Stimulated activated CD8-positive, alpha-beta memory T cell treated with anti-CD3 and anti-CD28 coated beads, Interleukin-2, amount 100 ng/mL, for 48 hours (primary cell): ENCODE measurements at places on chromosomes 16 and 17.
A peak's percentile ranks its signal among the peaks of the same experiment; 100 is the strongest.

GRCh38 chr16:85905110-85906095, 6.4 kb downstream of the IRF8 start:
- DNase-seq = no peak

DNA sequence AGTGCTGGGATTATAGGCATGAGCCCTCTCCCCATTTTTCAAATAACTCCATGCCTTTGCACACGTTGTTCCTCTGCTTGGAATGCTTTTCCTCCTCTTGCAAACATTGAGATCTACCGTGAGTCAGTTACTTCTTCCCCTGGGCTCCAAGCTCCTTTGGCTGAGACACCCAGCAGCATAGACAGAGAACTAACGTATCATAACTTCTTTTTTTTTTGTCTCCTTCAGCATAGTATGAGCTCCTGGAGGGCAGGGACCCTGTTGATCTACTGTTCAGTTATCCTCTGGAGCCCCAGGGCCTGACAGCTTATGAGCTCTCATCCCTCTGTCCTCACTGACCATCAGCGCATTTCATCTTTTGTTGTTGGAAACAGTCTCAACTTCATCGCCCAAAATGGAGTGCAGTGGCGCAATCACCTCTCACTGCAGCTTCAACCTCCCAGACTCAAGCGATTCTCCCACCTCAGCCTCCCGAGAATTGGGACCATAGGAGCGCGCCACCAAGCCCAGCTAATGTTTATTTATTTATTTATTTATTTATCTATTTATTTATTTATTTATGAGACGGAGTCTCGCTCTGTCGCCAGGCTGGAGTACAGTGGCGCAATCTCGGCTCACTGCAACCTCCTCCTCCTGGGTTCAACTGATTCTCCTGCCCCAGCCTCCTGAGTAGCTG, 2.2 kb downstream of the SPAG7 start:
- DNase-seq = no peak

GRCh38 chr17:31882571-31882970, 18.9 kb downstream of the UTP6 start:
- no peak for DNase-seq

DNA sequence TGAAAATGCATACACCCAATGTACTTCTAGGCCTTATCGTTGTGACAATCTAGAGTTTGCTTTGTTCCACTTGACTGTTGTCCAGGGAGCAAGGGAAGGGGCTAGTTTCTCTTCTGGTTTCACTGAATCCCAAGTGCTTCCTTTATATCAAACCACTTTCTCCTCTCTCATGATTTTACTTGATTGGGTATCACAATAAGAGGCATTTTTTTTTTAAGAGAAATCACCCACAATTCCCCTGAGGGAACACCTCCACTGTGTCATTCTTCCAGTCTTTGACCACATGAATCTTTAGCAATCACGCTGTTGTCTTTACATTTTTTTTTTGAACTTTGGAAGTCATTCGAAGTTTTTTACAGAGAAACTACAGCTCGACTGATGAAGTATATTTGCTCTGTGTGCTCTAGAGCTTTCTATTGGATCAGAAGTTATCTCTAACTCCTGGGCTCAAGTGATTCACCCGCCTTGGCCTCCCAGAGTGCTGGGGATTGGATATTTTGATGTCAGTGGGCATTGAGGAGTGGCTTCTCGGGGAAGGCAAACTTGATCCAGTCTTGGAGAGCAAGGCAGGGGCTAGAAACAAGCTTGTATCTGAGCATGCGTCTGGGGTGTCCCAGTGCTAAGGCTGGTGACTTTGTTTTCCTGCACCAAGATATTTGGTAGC, 3.0 kb downstream of the CDH1 start:
- no peak for DNase-seq

- peak; percentile 48 for DNase-seq
Measured at GRCh38 chr17:2336852-2337543, at the start of gene SGSM2. SGSM2 (plus strand) TSS chr17:2337501; CDS start chr17:2337689, 188 bp downstream.

DNA sequence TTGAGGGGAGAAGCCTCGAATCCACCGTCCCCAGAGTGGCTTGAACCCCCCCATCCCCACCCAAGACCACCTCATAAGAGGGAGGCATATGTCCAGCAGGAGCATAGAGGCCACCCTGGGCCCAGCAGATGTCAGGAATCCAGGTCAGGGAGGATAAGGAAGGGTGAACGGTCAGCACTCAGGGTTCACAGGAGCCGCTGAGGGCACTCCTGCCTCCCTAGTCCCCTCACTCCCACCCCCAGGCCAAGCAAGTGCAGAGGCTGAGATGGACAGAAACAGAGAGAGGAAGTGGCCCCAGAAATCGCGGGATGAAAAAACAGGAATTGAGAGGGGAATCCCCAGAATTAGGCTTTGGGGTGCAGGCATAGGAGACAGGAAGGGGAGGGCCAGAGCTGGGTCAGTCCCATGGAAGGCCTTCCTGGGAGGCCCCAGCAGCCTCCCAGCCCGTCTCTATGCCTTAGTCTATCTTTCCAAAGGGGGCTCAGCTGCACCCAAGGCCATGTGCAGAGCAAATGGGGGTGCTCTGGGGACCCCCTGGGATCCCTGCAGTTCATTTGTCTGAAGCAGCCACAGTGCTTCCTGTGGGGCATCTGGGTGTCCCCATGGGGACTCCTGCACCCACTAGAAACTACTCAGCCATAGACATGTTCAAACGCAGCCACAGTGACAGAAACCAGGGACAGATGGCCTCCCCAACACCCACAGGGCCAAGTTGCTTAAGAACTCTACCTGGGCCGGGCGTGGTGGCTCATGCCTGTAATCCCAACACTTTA, 1.7 kb downstream of the CMTM3 start:
- no peak for DNase-seq

DNA sequence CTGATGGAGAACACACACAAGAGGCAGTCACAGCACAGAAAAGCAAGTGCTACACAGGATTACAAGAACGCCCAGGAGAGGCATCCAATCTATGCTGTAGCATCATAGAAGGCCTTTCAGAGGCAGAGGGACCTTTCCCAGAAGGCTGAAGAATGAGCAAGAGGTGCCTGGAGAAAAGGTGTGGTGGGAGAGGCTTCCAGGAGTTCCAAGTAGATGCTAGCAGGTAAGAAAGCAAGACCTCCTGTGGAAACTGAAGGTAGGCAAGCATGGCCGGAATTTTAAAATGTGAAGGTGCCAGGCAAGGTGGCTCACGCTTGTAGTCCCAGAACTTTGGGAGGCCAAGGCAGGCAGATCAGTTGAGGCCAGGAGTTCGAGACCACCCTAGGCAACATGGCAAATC, 2.1 kb downstream of the ARHGAP17 start:
- DNase-seq = no peak

- no peak for DNase-seq
Measured at GRCh38 chr16:4169415-4169814, 53.2 kb upstream of the ADCY9 start.

GRCh38 chr17:77322514-77323412, 182.0 kb downstream of the SEC14L1 start:
- no peak for DNase-seq

- no peak for DNase-seq
Measured at GRCh38 chr17:76481071-76481655, 13.8 kb downstream of the AANAT start.

DNA sequence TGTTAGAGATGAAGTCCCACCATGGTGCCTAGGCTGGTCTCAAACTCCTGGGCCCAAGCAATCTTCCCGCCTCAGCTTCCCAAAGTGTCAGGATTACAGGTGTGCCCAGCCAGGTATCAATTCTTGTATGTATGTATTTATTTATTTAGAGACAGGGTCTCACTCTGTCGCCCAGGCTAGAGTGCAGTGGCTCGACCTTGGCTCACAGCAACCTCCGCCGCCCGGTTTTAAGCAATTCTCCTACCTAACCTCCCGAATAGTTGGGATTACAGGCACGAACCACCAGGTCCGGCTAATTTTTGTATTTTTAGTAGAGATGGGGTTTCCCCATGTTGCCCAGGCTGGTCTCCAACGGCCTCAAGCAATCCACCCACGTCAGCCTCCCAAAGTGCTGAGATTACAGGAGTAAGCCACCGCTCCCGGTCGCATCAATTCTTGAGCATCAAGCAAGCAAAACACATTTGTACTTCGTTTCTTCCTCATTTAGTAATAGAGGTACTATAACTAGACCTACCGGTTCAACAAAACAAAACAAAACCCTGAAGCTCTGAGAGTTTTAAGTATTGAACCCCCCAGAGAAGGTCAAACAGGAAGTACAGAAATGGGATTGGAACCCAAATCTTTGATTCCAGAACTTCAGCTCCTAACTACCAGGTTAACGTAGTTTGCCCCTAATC, 1.0 kb upstream of the ZNF500 start:
- no peak for DNase-seq

- no peak for DNase-seq
Measured at GRCh38 chr17:76981545-76982295, 113.5 kb downstream of the MGAT5B start.

GRCh38 chr17:81869221-81870130, 1.7 kb downstream of the ARHGDIA start:
- DNase-seq = peak; percentile 58

DNA sequence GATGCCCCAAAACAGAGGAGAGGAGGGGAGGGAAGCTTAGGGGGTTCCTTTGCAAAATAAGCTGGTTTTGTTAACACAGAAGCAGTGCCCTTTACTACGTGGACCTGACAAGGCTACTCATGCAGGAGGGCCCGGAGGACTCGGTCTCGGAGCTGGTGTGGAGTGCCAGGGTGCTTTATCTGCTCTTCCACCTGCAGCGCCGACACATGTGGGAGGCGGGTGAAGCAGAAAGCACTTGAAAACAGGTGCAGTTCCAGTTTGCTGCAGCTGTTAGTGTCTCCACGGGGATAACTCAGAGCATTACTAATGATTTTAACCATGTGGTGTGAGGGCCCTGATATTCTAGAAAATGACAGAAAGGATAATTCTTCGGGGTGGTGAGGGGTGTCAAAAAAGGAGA, 35.0 kb upstream of the MNT start:
- no peak for DNase-seq

DNA sequence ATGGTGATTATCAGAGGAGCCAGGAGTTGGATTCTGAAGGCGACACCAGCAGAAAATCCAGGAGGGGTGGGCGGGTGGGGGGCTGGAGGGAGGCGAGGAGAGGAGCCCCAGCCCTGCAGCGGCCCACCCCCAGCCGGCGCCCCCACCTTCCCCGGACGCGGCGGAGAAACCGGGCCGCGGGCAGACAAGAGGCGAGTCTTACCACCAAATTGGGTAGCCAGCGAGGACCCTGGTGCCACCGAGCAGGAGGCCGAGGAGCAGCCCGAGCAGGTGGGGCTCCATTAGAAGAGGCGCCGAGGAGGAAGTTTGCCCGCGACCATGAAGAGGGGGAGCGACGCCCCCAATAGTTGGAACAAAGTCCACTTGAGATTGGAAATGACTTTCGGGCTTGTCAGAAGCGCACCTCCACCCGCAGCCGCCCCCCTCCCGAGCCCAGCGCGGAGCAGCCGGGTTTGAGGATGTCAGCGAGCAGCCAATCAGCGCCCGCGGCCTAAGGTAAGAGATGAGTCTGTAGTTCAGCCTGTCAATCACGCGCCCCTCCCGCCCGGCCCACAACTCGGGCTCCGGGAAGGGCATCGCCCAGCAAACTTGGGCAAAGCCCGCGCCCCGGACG, at the start of gene WNT3:
Gene WNT3 (minus strand): TSS at position 377 of the 613 bp plus-strand sequence. CDS start 95 bp downstream, at position 282.
- peak; percentile 49 for DNase-seq

GRCh38 chr16:82181461-82182185, 11.6 kb upstream of the MPHOSPH6 start:
- no peak for DNase-seq

- peak; percentile 1 for DNase-seq
Measured at GRCh38 chr16:77675464-77676324, 46.6 kb upstream of the NUDT7 start.

GRCh38 chr17:77916264-77916663, 42.2 kb upstream of the TNRC6C start:
- DNase-seq = no peak

- no peak for DNase-seq
Measured at GRCh38 chr17:66960613-66961012, 3.9 kb upstream of the CACNG4 start.

- no peak for DNase-seq
Measured at GRCh38 chr17:58956997-58957724, 149.5 kb downstream of the TRIM37 start.

GRCh38 chr16:71526111-71526631, at the start of gene CHST4:
CHST4 (plus strand) TSS chr16:71526426; CDS start chr16:71536678, 10,252 bp downstream.
- no peak for DNase-seq

- DNase-seq = no peak
Measured at GRCh38 chr16:57371494-57372371, 557 bp upstream of the CX3CL1 start.

DNA sequence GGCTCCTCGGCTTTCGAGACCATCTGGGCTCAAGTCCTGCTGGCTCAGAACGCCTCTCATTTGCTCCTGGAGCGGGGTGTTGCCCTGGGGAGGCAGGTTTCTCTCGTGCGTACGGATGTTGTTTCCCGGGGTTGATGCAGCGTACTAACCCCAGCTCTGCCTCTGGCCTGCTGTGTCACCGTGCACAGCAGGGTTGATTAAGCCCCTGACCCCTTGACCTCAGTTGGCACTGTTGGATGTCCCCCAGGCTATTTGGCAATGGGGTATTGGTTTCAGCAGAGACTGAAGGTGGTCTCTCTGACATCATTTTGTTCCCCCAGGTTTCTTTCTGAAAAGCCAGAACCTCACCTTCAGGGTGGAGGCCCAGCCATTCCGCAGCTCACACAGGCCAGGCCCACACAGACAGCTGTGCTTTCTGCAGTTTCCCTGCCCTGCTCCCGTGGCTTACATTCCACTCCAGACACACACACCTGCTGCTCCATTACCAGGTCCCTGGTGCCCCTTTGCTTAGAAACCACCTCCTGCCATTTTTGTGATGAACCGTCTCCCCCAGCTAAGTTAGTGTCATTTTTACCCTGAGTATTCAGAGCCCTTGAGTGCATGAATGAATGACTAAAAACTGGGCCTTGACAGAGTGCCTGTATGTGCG, 233.5 kb downstream of the CCDC182 start:
- DNase-seq = no peak

GRCh38 chr16:83418565-83418964, 389.2 kb upstream of the HSBP1 start:
- DNase-seq = no peak

DNA sequence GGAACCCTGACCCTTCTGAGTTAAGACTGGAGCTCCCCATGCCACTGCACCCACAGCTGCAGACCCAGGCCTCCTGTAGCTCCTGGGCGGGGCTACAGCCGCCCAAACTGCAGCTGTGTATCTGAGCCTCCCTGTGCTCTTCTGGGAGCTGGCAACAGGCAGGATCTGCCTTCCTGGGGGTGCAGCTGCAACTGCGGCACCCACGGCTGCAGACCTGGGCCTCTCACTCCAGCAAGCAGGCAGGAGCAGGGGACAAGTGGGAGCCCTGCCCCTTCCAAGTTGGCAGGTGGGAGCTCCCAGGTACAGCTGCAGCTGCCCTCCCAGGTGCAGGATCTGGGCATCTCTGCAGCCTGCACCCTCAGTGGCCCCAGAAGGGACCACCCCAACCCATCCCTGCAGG, 41.5 kb downstream of the SPACA3 start:
- no peak for DNase-seq

GRCh38 chr17:43591001-43591400, 44.9 kb upstream of the ETV4 start:
- no peak for DNase-seq

DNA sequence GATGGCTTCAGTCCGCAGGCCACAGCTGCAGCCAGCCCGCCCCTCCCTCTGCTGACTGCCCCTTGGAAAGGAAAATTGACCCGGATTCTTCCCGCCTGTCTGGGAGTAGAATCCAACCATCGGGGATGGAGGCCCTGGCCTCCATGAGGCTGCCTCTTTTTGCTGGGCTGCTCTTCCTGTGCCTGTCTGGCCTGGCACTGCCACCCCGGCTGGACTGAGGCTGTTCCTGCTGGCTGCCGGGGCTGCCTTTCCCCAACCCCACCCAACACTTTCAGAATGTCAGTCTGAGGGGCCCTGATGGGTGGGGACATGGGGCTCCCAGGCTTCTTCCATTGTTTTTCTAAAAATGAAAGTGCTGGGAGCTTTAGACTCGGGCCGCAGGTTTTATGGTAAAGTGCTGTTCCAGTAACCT, 7.3 kb downstream of the BAHCC1 start:
- DNase-seq = no peak
